ENCODE measurements at places on chromosomes 11 and 22.

DNA sequence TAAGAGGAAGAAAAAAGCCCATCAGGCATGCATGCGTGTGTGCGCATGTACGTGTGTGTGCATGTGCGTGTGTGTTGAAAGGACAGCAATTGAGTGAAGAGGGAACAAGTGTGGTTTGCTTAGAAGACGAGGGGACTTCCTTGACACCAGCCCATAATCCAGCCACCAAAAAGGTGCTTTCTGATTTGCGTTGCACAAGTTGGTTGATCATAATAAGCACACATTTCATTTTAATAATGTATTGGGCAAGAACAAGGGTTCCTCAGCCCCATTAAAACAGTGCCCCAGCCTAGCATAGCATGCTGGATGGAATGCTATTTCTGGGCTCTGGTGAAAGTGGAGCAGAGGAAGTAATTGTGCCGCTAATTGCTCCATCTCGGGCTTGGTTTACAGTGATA is 493.2 kb downstream of the MIAT start:
- DNase-seq, result no peak

- no peak for DNase-seq
These were observed 235.9 kb downstream of the TBC1D22A start for GRCh38 chr22:46998331-46998730.

GRCh38 chr22:37626556-37627075 is 12.9 kb upstream of the SH3BP1 start:
- DNase-seq, result no peak

DNA sequence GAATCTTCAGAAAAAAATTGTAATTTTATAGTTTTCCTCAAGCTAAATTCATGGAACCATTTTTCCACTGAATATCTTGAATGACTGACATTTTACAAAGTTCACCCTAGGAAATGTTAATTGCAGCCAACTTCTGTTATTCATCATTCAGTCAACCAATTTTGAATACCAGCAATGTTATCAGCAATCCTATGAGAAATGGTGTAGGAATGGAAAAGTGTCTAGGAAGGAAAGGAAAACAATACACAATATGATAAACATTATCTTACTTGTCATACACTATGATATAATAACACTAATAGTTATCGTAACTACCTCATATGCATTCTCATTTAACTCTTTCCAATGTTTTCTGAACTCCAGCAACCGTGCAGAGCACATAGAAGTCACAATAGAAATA is 790.5 kb upstream of the LRRC4C start:
- DNase-seq, result no peak

- no peak for DNase-seq
These were observed 11.7 kb downstream of the SLC35C1 start for GRCh38 chr11:45816614-45817013.

GRCh38 chr11:19239039-19239438 is 1.7 kb downstream of the E2F8 start:
- DNase-seq, result no peak

GRCh38 chr11:9038541-9038940 is 34.7 kb upstream of the NRIP3 start:
- no peak for DNase-seq

GRCh38 chr22:44363980-44364750 is 51.4 kb upstream of the SHISAL1 start:
- DNase-seq, result no peak

DNA sequence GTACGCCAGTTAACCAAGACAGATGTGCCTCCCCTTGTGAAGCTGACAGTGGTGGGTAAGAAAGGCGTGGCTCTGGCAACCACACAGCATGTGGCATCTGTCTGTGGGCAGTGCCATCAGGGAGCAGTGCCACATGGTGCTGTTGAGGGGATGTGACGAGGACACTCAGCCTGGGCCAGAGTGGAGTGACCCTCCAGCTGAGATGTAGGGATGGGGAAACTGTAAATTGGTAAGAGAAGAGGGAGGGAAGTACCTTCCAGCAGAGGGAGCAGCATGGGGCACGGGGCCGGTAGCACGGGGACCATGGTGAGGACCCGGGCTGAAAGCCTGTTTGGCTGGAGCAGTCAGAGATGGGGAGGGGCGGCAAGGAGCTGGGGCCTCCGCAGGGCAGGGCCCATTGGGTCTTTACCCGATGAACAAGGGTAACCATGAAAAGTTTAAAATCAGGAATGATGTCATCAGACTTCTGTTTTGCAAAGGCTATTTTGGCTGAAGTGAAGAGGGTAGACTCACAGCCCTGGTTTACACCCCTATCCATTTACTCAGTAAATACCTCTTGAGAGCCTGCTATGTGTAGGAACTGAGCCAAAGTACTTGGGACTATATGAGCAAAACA is 10.4 kb downstream of the TMPRSS6 start:
- DNase-seq, result no peak

DNA sequence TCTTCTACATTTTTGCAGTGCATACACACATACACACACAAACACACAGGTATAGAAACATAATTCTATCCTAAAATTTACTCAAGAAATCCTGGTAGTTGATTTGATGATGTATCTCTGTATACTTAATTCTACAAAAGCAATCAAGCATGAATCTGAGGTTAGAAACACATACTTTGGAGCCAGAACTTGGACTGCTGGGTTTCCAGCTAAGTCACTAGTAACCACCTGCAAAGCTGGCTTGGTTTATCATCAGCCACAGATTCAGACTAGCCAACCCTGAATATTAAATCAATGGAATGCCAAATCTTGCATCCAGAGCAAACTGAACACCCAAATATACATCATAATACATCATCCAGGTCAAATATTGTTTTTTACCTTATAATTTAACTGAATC is 24.8 kb upstream of the POU2AF2 start:
- no peak for DNase-seq

GRCh38 chr11:76849376-76849775 is 11.3 kb upstream of the ACER3 start:
- no peak for DNase-seq

GRCh38 chr11:110968348-110969062 is 256.3 kb upstream of the ARHGAP20 start:
- no peak for DNase-seq

DNA sequence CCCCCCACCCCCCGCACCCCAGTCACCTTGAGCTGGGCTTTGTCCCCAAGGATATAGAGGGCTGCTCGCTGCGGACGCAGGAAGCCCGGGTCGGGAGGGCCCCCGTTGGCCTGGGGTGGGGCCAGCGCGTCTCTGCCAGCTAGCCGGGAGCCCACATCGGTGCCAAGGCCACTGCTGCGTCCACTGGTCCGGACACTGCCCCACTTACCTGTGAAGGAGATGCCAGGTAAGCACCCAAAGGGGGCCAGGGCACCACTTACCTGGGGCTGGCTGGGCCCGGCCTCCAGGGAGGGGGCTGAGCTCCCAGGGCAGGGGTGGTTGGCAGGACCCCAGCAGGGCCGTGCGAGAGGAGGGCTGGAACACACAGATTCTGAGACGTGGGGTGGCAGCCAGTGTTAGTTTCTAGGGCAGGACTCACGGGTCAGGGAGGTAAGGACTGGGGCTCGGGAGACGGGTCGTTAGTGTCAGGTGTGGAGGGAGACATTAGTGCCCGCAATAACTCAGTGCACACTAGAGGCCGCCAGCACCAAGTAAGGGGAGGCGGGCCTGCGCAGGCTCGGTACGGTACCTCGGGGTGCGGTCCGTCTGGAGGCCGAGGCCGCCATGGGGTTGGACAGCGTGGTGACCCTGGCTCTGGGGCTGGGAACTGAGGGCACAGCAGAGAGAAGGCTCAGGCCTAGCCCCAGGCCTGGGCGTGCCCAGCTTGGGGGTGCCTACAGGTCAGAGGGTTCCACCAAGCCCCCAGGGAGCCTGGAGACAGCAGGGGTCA is 18.2 kb downstream of the SBF1 start:
- DNase-seq, result no peak

- no peak for DNase-seq
These were observed 236.3 kb upstream of the ZC3H12C start for GRCh38 chr11:109856928-109857327.

GRCh38 chr22:21591695-21592094 is 24.2 kb downstream of the UBE2L3 start:
- DNase-seq, result no peak

DNA sequence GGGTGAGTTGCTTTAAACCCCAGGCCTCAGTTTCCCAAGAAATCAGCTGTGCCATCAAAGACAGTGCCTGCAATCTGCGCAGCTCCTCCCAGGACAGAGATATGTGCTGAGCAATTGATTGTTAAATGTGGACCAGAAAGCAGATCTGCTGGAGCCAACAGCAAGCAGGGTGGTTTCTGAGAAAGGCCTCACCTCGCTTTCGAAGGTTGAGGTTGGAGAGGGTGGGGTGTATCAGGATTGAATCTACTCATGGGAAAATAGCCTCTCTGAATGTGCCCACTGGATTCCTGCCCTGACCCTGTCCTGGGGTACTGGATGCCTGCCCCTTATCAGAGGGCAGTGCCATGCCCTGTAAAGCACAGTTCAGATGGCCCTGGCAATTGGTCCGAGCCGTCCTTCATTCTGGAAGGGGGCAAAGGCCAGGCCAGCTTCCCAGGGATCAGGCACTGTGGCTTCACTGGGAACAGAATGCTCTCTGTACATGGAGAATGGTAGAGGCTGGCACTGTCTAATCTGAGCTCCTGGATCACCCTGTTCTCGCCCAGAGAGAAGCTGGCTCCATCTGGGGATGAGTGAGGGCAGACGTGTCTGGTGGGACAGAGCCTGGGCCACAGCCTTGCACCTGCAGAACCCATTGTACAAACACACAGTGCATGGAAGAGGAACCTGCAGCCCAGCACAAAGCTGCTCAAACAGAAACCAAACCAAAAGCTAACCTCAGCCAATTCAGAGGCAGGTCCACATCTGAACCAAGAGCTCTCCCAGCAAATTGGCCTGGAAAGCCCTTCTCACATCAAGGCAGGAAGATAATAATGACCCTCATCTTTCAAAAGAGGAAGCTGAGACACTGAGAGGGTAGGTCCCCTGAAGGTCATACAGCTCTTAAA is 15.2 kb downstream of the DHCR7 start:
- no peak for DNase-seq

GRCh38 chr11:75859614-75860013 is 44.6 kb downstream of the UVRAG start:
- no peak for DNase-seq

DNA sequence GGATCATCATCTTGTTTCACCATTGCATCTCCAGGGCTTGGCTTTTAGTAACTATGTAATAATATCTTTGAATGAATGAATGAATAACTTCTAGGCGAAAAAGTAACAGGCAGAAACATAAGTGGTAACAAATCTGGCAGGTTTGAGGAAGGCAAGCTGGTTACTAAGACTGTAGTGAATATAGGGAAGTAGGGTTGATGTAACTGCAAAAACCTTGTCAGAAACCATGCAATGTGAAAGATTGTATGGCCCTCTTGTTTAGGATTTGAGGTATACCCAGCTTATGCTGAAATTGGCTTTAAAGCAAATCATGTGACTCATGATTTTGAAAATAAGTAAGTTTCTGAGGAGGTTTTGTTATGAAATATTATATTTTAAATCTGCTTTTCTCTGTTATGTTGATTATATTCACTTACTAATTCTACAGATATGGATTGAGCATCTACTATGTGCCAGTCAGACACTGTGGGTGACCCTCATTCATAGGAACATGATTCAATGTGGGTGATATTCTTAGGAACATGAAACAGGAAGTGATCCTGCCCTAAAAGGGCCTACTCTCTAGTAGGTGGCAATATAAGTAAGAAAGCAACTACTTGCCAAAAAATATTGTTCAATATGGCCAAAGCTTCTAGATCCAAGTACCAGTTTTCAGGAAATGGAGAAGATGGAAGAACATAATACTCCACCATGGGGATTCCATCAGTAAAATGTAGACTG is 115.5 kb upstream of the CCDC90B start:
- DNase-seq, result no peak

DNA sequence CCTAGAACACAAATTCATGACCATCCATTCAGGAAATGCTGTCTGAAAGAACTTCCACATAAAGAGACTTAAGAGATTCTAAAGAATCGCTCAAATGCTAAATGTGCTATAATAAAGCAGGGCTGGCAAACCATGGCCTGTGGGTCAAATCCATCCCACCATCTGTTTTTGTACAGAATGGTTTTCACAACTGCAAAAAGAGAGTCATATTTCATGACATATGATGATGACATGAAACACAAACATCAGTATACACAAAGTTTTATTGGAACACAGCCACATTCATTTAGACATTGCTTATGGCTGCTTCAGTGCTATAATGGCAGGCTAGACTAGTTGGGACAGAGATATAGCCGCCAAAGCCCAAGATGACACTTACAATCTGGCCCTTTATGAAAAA is 85.1 kb downstream of the RRAS2 start:
- no peak for DNase-seq

GRCh38 chr11:85787809-85788760 is 22.9 kb downstream of the SYTL2 start:
- no peak for DNase-seq

GRCh38 chr11:28858076-28858475 is 749.9 kb downstream of the METTL15 start:
- DNase-seq, result no peak

DNA sequence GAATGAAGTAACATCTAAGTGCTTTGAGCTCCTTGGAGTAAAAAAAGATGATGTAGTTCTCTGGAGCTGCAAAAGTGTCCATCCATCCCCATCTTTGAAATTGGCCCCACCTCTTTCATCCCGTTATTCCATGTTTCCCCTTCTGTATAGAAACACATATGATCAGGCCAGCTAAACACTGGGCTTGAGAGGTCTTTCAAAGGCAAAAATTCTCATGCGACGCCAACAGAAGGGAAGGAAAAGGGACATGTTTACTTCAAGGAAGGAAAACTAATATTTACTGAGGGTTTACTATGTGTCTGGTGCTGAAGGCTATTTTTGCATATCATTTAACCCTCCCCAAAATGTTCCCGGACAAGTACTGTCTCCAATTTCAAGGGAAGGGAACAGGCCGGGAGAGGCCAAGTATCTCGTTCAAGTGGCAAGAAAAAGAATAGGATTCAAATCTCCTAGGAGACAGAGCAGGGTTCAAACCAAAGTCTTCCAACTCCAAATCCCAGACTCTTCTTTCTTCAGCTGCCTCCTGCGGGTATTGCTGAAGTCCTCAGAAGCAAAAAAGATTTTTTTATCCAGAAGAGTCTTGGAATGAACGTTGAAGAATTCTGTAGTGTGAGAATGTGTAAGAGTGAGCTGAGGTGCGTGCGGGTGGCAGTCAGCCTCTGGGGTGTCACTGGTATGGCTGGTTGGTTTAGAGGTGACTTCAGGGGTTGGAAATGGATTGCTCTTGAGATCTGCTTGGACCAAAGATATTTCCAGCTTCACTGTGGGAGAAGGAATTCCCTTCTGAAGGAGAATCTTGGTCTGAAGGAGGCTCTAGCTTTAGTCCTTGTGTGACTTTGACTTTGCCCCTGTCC is 10.1 kb downstream of the TECTA start:
- DNase-seq, result no peak

GRCh38 chr11:106156290-106156937 is 79.0 kb downstream of the AASDHPPT start:
- no peak for DNase-seq

- DNase-seq, result no peak
These were observed 123.9 kb downstream of the CTNND1 start for GRCh38 chr11:57885298-57886050.

DNA sequence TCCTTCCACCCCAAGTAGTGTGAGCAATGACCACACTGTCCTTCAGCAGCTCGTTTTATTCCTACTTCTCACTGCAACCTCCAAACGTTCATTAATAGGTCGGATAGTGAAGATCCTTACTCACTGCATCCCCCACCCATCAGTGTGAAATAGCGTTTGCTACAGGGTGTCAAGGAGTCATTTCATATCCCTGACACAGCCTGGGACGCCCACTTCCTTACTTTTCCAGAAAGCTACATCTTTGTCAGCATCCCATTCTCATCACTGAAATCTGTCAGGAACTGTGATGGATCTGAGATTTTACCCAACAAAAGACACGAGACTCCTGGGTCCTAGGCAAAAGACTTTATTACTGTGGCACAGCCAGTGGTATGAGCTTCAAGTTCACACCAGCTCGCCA is 592.4 kb downstream of the NTM start:
- DNase-seq, result no peak

Data from activated T-helper 9 cell treated with anti-CD3 and anti-CD28 coated beads, Interleukin-2, amount 50 U/mL, for 16 hours (primary cell).